ENCODE measurements at places on chromosomes 2 and 18. TPM values are rescaled to one million over a fixed set of nuclear protein-coding genes. Genes with fewer than 3 reads are reported as not detected.

- no peaks in the 10 kb centered on the region for H3K36me3 ChIP-seq
- no peak for DNase-seq
- peak overlapping the region; percentile 32 for H3K4me3 ChIP-seq
- peak overlapping the region; percentile 92 for H3K27ac ChIP-seq
- peaks cover 7% of the 10 kb centered on the region for H3K27me3 ChIP-seq
Observed at GRCh38 chr18:3592864-3593263, 142.9 kb downstream of the TGIF1 start.

GRCh38 chr2:205864491-205864890, 182.2 kb downstream of the NRP2 start:
- H3K27ac ChIP-seq: no peak overlapping the region
- H3K4me1 ChIP-seq: peaks cover 14% of the 10 kb centered on the region
- no peaks in the 10 kb centered on the region for H3K27me3 ChIP-seq
- no peak for DNase-seq
- no peaks in the 10 kb centered on the region for H3K36me3 ChIP-seq

The MLPH gene
- total RNA-seq: 4.3 TPM

The LRP2 gene
- total RNA-seq: not detected

The GALNT3 gene
- total RNA-seq: 1.3 TPM

Data from glutamatergic neuron (in vitro differentiated cells).